ENCODE measurements at places on chromosomes 12 and 14.

DNA sequence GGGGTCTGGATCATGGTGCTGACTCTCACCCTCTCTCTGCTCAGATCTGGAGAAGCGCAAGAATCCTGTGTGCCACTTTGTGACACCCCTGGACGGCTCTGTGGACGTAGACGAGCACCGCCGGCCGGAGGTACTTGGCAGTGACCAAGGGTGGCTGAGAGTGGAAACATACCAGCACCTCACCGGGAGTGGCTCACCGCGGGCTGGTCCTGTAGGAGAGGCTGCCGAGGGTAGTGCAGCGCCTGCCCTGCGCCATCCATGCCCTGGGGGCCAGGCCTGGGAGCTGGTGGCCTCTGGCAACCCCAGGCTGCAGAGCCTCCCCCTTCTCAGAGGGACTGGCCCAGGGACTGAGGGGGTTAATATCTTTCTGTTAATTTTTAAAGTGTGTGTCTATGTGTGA is 46.2 kb downstream of the IL31 start:
- no peak for DNase-seq

DNA sequence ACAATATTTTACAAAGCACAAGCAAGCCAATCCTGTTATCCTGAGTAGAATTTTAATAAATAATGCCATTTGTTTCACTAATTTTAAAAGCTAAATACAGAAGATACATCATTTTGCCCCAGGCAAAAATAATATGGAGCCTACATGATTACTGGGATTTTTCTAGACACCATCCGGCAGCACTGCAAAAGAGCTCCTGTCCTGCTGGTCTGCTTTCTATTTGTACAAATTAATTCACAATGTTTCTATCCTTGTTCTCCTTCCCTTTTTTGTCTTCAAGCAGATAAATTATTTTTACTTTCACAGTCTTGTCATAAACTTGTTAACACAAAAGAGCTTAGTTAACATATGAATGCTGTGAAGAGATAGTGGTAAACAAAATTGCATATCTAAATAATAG is 4.6 kb downstream of the SIX1 start:
- no peak for DNase-seq

GRCh38 chr12:123150275-123150743 is 581 bp downstream of the PITPNM2 start:
- DNase-seq: no peak

GRCh38 chr12:11661491-11662089 is 12.1 kb downstream of the ETV6 start:
- no peak for DNase-seq

GRCh38 chr12:83172866-83173649 is 486.4 kb downstream of the TMTC2 start:
- DNase-seq: no peak

DNA sequence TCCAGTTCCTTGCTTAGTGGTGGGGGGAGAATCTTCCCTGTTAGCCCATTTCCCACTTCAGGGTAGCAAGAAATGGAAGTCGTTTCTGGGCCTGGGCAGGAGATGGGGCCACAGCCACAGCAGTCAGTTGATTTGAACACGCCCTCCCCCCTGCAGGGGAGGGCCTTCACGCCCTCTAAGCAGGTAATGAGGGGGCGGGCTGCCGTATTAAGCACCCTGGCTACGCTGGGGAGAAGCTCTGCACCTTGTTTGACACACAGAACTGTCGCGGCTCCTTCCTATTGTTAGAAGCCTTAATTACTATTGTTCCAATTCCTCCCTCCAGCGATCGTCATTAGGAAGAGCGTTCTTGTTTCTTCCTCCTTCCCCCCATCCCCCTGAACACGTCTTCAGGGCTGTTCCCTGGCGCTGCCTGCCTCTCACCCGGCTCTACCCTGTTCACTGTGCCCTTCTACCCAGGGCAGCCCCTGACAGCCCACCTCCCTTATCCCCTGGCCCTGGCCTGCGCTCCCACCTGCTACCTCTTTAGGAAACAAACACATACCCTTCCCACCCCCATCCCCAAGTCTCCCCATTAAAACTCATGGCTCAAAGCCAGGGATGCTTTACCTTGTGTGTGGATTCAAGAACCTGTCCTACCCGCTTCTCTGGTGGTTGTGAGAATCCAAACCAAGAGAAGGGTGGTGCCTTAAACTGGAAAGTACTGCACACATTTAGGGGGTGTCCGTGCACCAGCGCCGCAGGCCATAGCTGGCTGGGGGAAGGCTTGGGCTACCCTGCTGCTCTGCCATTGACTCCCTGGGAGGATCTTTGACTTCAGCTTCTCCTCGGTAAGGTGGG is 137.6 kb downstream of the TSPAN9 start:
- DNase-seq: peak; percentile 68

- no peak for DNase-seq
Observed at GRCh38 chr12:29902043-29902442, 118.3 kb upstream of the TMTC1 start.

GRCh38 chr12:9169979-9170634 is 38.1 kb downstream of the PZP start:
- no peak for DNase-seq

DNA sequence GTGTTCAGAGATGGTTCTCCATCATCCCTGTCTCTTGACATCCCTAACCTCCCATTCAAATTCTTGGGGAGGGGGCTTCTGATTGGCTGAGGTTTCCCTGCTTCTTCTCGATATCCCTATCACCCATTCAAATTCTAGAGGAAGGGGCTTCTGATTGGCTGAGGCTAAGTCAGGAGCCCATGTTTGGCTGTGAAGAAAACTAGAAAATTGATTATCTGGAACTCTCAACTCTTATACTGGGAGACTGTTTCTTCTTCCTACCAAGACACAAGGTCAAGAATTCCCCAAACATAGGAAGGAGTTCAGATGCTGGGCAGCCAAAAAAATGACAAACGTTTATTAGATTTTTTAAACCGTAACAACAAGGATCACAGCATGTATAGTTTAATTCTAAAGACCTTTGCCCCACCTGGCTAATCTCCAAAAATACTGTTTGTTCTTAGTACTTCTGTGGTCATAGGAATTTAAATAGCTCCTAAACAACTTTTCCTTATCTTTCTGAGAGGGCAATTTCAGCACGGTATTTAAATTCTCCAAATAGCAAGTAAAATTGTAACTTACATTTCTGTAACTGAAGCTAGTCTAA is 26.4 kb downstream of the SPIC start:
- no peak for DNase-seq

DNA sequence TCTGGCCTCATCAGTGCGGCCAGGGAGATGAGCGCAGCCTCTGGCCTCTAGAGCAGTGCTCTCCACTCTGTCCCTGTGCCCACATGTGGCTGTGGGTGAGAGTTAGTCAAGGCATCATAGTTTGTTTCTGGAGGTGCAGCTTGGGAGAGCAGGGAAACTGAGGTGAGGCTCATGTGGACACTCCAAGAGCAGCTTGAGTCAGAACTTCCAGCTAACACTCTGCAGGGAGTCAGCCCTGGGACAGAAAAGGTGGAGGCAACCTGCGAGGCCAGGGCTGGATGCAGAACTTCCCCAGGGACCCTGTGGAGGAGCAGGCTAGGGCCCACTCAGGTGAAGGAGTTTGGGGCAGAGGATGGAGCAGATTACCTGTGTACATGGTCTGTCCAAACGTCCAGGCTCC is 10.8 kb downstream of the ISCA2 start:
- no peak for DNase-seq

GRCh38 chr12:2243275-2243674 is 190.5 kb downstream of the CACNA1C start:
- DNase-seq: no peak

- peak; percentile 22 for DNase-seq
Observed at GRCh38 chr14:104390941-104391901, 188.3 kb upstream of the C14orf180 start.

- no peak for DNase-seq
Observed at GRCh38 chr12:123954647-123955350, 17.8 kb downstream of the CCDC92 start.

- DNase-seq: no peak
Observed at GRCh38 chr14:75720116-75720515, 59.1 kb downstream of the TTLL5 start.

DNA sequence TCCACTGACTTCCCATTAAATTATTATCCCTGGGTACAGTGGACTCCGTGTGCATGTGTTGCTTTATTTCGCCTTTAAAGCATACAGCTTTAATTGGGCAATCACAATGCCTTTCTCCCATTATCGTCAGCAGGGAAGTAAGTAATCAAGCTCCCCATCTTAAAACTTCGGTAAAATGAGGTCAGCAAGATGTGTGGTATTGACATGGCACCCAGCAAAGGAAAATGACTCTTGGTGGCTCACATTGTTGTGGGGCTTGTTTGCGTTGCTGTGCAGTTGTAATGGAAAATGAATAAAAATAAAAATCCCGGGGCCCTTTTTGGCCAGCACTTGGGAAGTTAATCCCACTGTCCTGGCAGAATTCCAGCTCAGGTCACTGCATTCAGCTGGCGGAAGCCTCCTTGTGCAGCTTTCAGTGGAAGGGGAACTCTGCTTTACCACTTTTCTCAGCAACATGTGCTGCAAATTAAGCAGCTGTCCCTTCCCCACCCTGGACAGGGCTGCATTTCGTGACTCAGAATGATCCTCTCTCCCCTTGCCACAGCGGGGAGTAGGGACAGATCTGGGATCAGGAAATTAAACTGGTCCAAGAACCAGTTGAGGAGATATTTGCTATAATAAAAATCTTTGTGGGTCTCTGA is 13.9 kb upstream of the ATP2A2 start:
- DNase-seq: no peak

DNA sequence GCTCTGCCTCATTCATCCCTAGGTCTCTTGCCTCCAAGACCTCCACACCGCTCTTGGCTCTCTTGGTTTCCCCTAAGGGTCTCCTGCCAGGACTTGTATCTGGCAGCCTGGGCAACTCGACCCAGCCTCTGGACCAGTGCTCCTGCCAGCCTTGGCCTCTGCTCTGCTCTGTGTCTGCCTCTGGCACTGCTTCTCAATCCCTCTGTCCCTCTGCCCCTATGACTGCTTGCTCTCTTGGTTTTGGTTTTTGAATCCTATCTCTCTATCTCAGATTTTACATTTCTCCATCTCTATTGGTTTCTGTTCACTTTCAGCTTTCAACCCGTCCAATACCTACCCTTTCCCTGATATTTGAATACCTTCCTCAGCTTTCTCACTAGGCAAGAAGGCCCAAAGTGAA is 6.3 kb downstream of the ITGA5 start:
- no peak for DNase-seq

GRCh38 chr12:118480235-118480634 is 103.9 kb downstream of the SUDS3 start:
- no peak for DNase-seq

DNA sequence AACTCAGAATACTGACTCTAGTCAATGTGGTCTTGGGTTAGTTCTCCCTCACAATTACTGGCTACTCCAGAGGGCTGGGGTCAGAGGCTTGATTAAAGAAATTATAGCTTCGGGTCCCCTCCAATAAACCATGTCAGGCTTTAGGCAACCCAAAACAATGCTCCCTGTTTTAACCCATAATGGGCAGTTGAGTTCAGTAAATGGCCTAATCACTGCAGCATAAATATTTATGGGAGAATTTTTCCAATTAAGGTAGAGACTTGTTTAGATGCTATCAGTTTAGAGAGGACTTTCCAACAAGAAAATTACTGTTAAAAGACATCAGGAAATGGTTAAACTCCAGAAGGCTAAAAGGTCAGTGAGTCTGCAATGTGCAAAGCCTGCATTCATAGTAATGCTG is 389.2 kb upstream of the PRICKLE1 start:
- no peak for DNase-seq

DNA sequence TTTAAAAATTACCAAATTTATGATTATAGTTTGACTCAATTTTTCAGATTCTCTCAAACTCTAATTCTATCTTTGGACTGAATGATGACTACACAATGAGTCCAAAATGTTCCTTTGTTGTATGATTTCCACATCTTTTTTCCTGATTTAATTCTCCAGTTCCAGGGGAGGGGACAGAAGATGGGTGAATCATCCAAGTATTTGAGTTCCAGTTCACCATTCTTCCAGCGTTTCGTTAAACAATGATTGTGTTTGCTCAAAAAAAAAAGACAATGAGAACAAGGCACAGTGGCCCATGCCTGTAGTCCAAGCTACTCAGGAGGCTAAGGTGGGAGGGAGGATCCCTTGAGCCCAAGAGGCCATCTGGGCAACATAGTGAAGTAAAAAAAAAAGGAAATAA is 23.8 kb downstream of the BAZ1A start:
- no peak for DNase-seq

GRCh38 chr12:77042833-77043232 is 22.5 kb downstream of the E2F7 start:
- no peak for DNase-seq

- DNase-seq: no peak
Observed at GRCh38 chr14:41859336-41859735, 252.7 kb downstream of the LRFN5 start.

DNA sequence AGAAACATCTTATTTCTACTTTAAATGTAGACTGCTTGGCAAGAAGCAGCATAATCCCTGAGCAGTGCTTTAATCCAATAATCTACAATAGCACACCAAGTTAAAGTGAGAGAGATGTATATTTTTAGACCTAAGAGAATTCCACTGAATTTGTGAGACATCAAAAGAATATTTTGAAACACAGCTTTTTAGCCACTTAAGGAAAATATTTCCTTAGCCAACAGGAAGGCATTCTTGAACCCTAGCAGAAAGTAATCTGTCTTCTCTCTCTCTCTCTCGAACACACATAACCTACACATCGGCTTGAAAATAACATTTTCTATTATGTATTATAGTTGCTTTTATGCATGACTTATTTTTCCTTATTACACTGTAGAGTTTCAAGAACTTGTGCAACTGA is 34.0 kb downstream of the KITLG start:
- DNase-seq: no peak

DNA sequence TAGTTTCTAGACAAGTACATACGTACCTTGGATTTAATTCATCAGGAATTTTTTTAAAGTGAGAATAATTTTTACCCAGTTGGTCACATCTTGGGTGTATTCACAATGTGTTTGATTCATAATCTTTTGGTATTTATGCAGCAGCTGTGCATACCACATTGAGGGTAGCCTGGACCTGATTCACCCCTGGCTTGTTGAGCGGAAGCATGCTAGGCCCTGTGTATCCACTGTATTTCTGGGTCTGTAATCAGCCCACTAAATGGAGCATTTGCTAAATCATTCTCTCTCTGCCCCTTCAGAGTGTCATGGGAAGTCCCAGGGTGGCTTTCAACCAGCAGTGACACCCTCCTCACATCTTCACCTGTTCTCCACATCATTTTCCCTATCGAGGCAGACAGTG is 203.8 kb upstream of the RGS6 start:
- no peak for DNase-seq

DNA sequence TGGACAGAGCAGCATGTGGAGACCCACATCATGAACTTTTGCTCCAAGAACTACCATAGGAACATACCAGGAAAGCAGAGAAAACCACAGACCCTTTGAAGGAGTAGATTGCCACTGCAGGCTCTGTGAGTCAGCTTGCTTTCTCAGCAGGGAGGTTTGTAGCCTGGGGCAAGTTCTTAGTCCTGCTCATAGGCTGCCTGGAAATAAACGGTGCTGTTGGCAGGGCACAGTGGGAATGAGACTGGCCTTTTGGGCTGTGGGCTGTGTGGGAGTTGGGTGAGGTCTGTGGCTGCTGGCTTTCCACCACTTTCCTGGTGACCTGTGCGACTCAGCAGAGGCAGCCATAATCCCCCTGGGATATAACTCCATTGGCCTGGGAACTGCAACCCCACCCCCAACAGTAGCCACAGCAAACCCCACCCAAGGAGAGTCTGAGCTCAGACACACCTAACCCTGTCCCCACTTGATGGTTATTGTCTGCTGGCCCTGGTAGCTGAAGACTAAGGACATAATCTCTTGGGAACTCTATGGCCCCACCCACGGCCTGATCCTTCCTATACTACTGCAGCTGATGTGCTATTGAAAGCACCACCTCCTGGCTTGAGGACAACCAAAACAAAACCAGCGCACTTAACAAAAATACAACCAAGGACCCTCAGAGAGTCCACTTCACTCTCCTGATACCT is 192.1 kb upstream of the GARIN6 start:
- no peak for DNase-seq
